ENCODE measurements at places on chromosomes 11 and 22.

DNA sequence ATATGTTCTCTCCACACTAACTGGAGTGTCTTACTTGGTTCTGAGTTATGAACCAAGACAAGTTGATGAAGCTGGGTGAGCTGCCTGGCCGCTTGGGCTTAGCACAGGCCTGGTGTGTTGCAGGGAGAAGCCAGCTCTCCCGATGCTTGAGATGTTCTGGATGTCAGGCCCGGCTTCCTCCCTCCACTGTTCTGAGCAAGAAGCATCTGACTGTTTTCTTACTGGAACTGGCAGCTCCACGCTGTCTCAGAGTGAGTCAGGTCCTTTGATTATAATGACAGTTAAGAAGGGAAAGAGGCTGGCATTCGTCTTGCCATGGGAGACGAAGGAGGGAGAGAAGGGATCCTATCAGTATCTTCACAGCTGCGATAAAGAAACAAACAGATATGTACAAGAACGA, 46.5 kb upstream of the CRTAM start:
- DNase-seq = no peak

GRCh38 chr11:118231461-118231860, 6.7 kb upstream of the JAML start:
- no peak for DNase-seq

GRCh38 chr11:28621753-28622152, 513.6 kb downstream of the METTL15 start:
- DNase-seq = no peak

GRCh38 chr22:30453731-30454510, 17.9 kb downstream of the SEC14L3 start:
- DNase-seq = no peak

DNA sequence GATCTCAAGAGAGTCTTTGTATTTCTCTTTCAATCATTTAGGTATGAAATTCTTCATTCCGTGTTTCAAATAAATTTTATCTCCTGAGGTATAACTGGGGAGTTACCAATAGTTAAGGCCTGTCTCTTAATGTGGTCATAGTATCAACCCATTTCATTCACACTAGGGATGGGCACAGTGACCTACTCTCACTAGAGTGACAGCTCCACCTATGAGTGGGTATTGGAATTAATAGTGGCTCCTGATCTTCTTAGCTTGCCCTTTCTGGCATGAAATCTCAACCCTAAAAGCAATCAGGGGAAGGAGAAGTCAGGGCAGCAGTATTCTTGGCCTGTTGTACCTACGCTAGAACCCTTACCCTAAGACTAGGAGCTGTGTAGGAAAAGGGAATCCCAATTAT, 507.7 kb downstream of the FAM181B start:
- DNase-seq = no peak

GRCh38 chr11:82775736-82776346, 42.2 kb upstream of the FAM181B start:
- no peak for DNase-seq

GRCh38 chr11:72932132-72932570, 117.9 kb downstream of the ATG16L2 start:
- no peak for DNase-seq

DNA sequence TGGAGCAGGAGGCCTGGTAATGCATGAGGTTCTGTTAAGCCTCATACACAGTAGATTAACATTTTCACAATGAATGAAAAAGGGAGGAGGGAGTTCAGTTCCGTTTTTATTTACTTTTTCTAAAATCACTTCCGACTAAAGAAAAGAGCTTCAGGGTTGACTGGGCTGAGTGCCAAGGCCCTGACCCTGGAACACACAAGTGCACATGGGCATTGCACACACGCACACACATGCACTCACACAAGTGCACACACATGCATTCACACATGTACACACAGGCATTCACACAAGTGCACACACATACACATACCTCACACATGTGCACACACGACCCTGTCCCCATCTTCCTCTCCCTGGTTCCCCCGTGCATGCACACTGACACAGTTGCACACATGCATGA, 303.3 kb downstream of the BRD1 start:
- DNase-seq = no peak

- no peak for DNase-seq
Observed at GRCh38 chr11:107218123-107219013, 200.1 kb upstream of the GUCY1A2 start.

DNA sequence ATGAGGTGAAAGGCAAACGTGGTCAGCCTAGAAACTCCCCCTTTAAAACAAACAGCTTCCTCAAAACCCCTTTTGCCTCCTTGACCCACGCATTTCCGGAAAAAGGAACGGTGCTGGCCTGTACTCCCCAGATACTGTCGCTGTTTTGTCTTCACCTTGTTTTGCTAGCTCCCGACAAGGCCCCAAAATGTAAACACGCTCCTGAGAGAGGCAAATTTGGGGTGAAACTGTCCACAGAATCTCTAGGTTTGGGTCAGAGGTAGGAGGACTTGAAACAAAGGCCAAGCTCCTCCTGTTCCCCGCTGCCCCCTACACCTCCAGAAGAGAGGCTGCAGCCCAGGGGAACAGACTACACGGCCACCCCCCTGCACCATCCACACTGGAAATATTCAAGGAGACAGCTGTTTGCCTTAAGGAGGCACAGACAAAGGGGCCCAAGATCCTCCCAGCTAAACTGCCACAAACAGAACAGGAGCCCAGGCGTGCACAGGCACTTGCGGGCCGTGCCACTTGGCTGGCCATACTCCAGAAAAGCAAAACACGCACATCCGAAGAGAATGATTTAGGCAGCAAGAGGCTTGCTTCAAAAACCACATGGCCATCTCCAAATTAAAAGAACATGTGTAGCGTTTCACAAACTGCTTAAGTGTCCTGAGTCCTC, 160.5 kb upstream of the GRK3 start:
- DNase-seq = no peak

- no peak for DNase-seq
Observed at GRCh38 chr11:108224911-108225786, 2.3 kb downstream of the ATM start.

DNA sequence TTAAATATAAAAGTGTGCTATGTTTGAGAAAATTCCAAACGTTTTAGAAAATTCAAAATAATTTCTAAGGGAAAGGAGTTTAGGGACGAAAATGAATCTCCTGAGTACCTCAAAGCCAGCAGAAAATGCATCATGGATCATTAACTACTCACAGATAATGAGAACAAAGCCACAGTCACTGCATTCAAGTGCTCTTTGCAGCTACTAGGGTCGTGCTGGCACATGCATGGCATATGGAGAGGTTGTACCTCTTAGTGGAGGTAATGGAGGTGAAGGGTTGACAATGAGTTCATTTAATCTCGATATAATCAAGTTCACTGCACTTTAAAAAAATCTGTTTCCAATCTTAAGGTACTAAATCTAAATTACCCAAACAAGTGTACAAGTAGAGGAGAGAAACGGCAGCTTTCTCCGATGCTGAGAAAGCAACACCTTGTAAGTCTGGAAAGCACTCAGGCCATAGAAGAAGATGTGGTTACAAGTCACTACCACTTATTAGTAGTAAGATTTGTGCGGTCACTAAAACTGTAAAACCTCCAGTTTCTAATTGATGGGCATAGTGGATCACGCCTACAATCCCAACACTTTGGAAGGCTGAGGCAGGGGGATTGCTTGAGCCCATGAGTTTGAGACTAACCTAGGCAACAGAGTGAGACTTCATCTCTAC, 261.1 kb upstream of the ANO3 start:
- DNase-seq = no peak

- no peak for DNase-seq
Observed at GRCh38 chr11:10487002-10487647, 32.1 kb downstream of the AMPD3 start.

DNA sequence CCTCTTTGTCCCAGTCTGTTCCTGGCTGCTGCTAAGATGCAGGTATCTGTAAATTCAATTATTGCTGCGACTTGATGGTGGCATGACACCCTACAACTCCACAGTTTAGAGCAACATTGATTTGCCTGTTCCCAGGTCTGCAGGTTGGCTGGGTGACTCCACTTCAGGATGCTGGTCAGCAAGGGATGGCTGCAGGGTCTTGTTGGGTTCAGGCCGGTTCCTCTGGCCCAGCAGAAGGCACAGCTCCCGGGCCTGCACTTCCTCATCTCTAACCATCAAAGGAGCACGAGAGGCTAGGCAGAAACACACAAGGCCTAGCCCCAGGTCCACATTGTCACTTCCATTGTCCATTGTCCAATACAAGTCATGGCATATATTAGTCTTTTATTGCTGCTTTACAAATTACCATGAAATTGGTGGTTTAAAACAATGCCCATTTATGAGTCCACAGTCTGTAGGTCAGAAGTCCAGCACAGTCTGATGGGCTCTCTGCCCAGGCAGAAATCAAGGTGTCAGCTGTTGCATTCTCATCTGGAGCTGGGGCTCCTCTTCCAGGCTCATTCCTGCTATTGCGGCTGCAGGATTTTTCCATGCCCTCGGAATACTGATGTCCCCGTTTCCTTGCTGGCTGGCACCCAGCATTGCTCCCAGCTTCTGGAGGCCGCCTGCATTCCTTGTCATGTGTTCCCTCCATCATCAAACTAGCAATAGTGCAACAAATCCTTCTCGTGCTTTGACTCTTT, 96.6 kb upstream of the LMO1 start:
- no peak for DNase-seq

DNA sequence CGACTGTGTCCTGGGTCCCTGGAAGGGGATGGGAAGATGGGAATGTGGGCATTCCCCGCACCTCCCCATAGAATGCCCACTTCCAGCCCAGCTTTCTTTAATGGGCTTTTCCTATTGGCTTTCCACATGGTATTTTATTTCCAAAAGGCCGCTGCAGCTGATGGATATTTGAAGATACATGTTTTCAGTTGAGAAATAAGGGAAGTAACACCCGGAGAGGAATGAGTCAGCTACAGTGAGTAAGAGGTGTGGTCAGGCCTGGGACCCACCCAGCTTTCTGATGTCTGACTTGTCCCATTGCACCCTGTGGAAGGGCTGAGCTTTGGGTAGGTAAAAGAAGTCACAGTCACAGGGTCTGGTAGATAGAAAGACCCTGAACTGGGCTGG, 476.9 kb downstream of the MIAT start:
- DNase-seq = no peak

GRCh38 chr11:104333977-104334376, 170.0 kb upstream of the PDGFD start:
- DNase-seq = no peak

GRCh38 chr22:44572414-44573207, 74.6 kb upstream of the RTL6 start:
- DNase-seq = no peak

- no peak for DNase-seq
Observed at GRCh38 chr11:70414341-70415100, 16.2 kb downstream of the CTTN start.

DNA sequence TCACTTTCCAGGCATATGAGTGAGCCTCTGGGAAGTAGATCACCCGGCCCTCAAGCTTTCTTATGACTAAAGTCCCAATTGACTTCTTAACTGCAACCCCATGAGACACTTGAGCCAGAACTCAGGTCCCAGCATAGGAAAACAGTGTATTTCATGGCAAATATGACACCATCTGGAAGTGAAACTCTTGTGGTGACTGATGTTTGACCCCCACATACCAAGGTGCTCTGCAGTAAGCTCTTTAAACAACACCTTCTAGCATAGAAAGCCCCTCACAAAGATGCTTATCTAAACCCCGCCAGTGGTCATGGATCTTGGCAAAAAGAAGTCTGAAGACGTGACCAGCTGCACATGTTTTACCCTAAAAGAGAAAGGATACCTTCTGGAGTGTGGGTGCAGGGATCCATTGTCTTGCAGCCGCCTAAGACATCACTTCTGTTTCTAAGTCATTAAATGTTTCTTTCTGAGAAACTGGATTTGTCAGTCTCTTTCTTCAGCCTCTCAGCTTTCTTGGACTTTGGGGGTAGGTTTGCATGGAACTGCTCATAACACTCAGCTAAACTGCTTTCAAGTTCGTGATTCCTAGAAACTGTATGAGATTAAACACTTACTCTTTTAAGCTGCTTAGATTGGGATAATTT, 7.4 kb upstream of the PELI3 start:
- DNase-seq = no peak

DNA sequence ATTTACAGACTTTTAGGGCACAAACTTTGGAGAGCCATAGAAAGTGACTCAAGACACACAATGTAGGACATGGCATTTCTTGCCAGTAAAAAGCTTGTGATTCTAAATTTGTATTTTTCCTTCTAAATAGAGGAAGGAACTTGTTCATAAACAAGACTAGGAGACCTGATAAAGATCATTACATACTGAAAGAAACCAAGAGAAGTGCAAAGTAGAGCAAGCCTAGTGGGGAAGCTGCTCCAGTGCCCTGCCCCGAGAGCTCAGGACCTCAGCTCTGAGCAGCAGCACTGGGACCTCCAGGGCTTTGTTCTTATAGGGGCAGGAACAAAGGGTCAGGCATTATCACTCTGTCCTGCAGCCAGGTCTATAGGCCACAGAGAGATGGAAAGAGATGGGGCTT, 7.2 kb downstream of the IRAG1 start:
- DNase-seq = no peak

- DNase-seq = no peak
Observed at GRCh38 chr11:118415739-118416068, 14.3 kb downstream of the ATP5MG start.

DNA sequence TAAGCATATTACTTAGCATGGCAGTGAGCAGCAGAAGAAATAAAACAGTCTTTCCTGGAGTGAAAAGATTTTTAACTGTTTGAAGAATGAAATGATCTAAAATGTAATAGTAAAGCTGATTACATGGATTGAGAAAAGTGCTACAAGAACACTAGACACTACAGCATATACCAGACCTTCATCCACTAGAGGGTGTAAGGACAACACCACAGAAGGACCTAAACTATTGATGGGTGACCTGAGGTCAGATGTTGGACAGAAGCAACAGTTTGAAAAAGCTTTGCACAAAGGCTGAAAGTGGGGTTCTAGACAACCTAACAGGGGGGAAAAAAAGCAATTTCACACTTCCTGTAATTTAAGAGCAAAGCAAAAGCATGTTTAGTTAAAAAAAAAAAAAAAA, 97.7 kb downstream of the RBFOX2 start:
- no peak for DNase-seq

DNA sequence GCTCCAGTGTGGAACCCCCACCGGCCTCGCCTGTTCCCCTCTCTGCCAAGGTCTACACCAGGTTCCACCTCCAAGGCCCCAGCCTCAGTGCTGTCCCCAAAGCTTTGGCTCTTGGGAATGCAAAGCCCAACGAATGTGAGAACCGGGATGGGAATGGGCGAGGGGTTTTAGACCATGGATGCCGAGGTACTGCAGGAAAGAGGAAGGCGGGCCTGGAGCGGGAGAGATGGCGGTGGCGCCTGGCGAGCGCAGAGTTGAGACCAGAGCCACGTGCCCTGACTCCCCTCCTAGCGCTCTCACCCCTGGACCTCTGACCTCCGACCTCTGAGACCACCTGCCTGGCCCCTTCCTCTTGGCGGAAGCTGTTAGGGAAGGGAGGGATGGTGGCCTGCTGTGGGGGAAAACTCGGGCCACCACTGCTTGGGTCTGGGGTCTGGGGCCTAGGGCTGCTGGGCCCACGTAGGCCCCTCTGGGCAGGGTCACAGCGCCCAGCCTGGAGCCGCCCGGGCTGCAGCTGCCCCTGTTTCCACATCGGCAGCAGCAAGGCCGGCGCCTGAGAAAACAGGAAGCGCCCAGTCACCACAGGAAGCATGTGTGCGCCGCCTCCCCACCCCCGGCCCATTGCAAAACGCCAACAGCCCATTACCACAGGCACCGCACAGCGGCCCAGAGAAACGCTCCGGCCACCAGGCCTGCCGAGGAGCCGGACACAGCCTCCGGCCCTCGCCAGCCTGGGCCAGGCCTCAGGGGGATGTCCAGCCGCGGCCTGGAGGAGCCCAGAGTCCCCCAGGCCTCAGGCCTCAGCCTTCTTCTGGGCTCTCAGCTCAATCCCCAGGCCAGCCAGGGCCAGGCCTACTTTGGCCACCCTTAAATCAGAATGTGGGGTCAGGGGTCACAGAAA, 13.8 kb upstream of the SLC39A13 start:
- DNase-seq = no peak

Measured in stimulated activated CD4-positive, alpha-beta T cell treated with anti-CD3 and anti-CD28 coated beads, Interleukin-1b, Interleukin-23, amount 100 ng/mL, for 1 hour (primary cell).